ENCODE measurements at places on chromosomes 3 and 15.
A peak's percentile ranks its signal among the peaks of the same experiment; 100 is the strongest.

DNA sequence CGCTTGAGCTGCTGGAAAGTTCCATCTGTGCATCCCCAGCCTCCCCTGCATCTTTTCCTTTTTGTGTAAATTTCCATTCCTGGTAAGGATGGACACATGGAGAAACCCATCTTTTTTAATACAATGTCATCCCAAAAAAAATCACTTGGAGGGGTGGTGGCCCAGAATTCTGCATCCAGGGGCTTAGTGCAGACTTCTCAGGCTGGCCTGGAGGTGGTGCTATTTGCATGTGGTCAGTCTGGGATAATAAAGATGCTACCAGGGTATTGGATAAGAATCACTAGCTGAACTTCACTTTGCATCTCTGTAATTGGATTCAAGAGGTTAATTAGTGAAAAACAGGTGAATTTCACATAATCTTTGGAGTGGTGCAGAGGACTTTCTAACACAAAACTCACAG is 1.8 kb upstream of the ZSCAN2 start:
- DNase-seq = no peak

GRCh38 chr3:71787851-71788405 is 3.0 kb upstream of the PROK2 start:
- DNase-seq = no peak

- DNase-seq = peak; percentile 60
Observed at GRCh38 chr15:95663156-95664100, 667.1 kb upstream of the NR2F2 start.

DNA sequence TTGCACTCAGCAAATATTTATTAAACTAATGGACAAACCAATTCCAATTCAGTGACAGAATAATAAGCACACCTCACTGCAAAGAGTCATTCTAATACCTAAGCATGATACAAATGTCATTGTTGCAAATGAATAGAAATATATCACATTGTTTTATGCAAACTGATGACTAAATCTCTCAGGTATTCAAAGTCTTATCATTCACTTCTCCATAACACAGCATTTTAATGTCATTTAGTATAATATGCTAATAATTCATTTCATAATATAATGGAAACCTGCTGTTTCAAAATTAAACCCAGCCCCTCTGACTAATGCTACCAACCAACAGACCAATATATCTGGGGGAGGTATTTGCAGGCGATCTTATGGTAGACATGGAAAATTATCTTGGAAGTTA is 71.8 kb downstream of the FGF7 start:
- no peak for DNase-seq

DNA sequence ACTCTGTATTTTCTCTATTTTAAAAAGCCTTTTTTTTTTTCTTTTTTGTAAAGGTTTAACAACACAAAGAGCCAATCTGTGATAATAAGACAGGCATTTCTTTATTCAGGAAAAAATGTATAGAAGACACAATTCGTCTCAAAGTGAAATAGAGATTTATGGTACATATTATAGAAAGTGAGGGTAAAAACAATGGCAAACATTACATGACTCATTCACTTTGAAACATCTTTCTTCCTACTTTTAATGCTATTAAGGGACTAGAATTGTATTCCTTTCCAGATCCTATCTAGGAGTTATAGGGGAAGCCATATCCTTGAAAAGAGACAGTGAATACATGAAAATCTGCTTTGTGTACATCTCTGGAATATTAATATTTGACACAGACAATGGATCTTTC is 137.1 kb upstream of the MCTP2 start:
- no peak for DNase-seq

GRCh38 chr15:77821188-77821958 is 188.7 kb upstream of the LINGO1 start:
- DNase-seq = peak; percentile 7

DNA sequence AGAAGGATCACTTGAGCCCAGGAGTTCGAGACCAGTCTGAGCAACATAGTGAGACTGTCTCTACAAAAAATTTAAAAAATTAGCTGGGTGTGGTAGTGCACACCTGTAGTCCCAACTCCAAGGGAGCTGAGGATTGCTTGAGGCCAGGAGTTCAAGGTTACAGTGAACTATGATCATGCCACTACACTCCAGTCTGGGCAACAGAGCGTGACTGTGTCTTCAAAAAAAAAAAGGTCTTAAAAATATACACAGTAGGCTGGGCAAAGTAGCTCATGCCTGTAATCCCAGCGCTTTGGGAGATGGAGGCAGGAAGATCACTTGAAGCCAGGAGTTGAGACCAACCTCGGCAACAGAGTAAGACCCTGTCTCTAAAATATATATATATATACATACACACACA is 11.2 kb upstream of the CAMK1 start:
- DNase-seq = no peak
